ENCODE measurements at places on chromosomes 7 and 10. TPM values are rescaled to one million over a fixed set of nuclear protein-coding genes. Genes with fewer than 3 reads are reported as not detected.

The VAX1 gene
- not detected for total RNA-seq

The SH2B2 gene
- 2.1 TPM for total RNA-seq

The NPC1L1 gene
- total RNA-seq: 0.08 TPM

The PRKCQ gene
- total RNA-seq: 66.3 TPM

The ICA1 gene
- 12.8 TPM for total RNA-seq

Data from T-helper 17 cell (primary cell).